ENCODE measurements at places on chromosomes 1 and 21.

- DNase-seq, result no peak
Measured at GRCh38 chr21:21057349-21058062, 59.3 kb downstream of the NCAM2 start.

DNA sequence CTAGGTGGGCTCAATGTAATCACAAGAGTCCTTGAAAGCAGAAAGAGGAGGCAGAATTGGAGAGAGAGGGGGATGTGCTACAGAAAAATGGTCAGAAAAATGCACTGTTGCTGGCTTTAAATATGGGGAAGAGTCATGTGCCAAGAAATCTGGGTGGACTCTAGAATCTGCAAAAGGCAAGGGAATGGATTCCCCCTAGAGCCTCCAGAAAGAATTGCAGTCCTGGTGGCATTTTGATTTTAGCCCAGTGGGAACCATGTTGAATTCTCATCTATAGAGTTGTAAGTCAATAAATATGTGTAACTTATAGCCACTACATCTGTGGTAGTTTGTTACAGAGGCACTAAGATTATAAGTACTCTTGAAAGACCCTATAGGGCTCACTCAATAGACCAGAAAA, 210.3 kb downstream of the ASTN1 start:
- no peak for DNase-seq

- no peak for DNase-seq
Measured at GRCh38 chr1:156599811-156600210, 1.5 kb downstream of the GPATCH4 start.

DNA sequence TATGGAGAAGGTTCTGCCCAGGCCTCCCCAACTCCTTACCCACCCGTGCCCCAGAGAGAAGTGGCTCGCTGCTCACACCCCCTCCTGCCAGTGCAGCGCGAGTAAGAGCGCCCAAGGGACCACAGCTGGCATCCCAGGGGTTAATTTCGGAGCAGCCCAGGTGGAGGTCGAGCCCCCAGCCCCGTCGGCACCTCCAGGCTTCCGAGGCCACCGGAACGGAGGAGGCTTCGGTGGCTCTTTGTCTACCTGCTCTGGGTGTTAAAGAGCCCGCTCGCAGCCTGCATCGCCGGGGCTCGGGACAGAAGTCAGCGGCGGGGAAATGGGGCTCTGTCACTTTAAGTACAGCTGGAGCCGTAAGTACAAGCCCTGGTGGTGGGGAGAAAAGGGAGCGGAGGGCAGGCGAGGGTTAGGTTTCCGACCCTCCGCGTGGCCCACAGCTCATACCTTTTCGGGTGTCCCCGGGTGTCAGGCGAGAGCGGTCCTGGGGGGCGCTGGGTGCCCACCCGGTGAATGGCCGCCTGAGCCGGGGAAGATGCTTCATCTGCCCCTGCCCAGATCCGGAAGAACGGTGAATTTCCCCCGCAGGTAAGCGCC, 89.4 kb upstream of the IPO9 start:
- peak; percentile 41 for DNase-seq

DNA sequence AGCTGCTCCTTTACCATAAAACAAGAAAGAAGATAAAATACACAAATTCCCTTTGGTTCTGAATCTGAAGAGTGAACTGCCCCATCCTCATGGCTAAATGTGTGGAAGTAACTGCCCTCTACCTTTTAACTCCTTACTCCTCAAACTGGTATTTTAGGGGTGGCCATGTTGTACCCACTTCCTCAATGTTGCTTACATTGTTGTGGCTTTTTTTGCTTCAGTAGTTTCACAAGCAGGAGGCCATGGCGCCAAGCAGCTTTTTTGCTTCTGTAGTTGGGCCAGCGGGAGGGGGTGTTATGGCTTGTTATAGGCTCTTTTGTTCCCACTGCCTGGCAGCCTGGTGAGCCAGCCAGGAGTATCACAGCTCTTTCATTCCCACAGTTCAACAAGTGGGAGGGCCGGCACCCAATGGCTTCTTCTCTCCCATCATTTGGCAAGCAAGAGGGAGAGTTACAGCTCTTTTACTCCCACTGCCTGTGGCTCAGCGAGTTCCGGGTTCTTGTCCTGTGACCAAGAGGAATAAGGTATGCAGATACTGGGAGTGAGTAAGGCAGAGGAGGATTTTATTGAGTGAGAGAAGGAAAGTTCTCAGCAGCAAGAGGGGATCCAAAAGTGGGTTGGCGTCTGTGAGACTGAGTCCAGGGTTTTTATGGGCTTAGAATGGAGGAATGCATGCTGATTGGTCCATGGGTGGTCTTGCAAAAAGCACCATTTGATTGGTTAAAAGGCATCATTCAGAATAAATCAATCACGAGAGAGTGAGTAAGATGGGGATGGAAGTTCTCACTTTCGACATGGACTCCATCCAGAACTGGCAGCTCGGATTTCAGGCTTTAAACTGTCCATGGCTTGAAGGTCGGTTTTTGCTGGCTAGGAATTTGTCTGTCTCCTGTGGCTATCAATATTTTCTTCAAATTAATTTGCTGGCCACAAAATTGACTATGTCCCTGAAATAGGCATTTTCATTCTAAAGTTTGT, 429.6 kb downstream of the HLX start:
- no peak for DNase-seq

DNA sequence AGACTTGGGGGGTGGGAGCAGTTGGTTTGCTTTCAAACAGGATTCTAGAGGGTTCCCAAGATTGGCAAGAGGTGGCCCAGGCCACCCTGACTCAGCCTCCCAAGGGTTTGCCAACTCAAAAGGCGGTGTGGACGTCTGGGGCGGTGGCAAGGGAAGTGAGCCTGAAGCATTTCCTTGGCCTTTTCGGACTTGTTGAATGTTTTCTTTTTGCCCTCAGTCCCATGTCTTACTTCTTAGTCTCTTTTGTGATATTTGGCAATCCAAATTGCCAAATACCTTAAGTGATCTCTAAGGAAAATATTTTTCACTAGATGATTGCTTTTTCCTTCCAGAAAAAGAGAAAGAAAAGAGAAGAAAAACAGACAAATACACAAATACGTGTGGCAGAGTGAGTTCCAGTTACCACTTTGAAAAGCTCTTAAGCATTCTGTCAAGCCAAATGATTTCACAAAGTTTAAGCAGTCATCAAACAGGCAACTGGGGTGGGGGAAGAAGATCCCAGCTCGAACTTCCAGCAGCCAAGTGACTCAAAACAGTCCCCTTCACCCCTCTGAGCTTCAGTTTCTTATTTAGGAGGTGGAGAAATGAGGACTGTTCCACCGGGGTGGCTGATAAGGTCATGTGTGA, 374.6 kb upstream of the USP24 start:
- no peak for DNase-seq

GRCh38 chr1:188122646-188123045, 1293.9 kb downstream of the PLA2G4A start:
- DNase-seq, result no peak

DNA sequence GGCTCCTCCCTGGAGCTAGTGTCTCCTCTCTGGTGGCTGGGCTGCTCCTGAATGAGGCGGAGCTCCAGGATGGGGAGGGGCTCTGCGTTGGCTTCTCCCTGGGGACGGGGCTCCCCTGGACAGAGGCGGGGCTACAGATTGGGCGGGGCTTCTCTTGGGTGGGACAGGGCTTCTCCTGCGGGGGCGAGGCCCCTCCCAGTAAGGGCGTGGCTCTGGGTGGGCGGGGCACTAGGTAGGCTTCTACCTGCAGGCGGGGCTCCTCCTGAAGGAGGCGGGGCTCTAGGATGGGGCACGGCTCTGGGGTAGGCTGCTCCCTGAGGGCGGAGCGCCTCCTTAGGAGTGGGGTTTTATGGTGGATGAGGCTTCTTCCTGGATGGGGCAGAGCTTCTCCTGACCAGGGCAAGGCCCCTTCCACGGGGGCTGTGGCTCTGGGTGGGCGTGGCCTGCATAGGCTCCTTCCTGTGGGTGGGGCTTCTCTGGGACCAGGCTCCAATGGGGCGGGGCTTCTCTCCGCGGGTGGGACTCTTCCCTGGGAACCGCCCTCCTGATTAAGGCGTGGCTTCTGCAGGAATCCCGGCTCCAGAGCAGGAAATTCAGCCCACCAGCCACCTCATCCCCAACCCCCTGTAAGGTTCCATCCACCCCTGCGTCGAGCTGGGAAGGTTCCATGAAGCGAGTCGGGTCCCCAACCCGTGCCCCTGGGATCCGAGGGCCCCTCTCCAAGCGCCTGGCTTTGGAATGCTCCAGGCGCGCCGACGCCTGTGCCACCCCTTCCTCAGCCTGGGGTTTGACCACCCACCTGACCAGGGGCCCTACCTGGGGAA, 22.7 kb upstream of the ARF1 start:
- DNase-seq, result peak; percentile 54

DNA sequence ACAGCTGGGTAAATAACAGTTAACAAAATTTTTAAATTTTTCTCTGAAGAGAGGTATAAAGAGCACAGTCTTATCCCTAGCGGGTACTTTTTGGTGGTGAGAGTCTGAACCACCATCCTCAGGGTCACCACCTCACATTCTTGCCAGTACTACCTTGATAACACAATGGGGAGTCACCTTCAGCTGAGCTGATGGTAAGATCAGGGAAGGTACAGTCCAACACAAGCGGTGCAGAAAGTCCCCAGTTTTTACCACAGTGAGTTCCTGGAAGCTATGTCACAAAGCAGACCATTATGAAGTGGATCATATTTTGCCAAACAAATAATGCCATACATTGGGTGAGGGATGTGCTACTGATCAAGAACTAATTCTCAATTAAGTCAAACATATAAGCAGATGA, 176.9 kb downstream of the FASLG start:
- DNase-seq, result no peak

- no peak for DNase-seq
Measured at GRCh38 chr1:184113251-184113650, 61.7 kb downstream of the TSEN15 start.

GRCh38 chr1:52416811-52417210, 12.4 kb downstream of the PRPF38A start:
- no peak for DNase-seq

- DNase-seq, result no peak
Measured at GRCh38 chr21:45593162-45594022, 50.1 kb upstream of the PCBP3 start.

GRCh38 chr1:61922950-61923480, 180.7 kb downstream of the PATJ start:
- DNase-seq, result no peak

DNA sequence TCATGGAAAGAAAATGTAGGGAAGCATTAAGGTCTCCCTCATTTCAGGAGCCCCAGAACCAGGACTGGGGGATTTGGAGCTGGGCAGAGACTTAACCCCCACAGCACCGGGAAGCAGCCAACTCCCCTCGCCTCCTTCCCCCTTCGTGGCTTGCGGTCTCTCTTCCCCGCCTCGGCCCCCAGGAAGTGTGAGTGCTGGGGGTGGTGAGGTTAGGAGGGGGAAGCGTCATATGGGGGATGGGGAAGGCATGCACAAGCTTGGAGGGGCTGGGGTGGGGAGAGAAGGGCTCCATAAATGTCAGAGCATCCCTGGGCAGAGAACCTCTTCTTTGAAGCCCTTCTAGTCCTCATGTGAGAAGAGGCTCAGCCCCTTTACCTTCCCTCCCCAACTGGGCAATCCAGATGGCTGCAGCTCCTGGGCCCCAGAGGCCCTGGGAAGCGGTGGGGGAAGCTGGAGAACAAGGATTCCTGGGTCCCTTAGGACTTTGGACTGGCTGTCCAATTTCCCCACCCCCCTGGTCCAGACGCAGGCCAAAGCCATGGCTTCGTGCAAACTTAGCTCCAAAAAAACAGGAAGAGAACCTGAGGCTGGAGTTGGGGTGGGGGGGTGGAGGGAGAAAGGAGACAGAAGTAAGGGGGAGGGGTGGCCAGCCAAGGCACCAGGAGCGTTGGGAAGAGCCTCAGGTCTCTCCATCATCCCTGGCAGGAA, 7.8 kb downstream of the ZBTB7B start:
- no peak for DNase-seq

GRCh38 chr1:221801773-221802516, 60.1 kb upstream of the DUSP10 start:
- no peak for DNase-seq

DNA sequence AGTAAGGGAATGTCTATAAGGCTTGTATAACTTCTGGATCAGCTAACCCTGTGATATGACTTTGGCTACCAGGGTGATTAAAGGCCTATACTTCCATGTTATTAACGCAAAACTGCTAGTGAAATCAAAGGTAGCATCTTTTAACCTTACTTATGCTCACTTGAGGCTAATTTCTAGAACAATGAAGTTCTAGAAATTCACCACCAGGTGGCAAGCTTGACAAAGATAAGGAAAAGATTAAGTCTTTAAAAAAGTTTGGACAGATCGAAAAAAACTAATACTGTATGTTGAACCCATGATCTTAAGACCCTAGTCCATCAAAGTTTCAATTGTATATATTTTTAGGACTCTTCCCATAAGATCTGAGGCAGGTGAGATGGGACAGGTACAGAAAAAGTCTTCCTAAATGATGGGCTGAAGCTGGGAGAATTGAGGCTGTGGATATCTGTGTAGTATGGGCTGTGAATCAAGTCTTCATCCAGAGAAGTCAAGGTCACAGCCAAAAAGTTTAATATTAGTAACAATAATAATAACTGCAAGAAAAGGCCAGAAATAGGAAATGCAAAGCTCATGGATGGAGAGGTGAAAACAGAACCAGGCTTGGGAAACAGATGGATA, 18.8 kb downstream of the KYAT3 start:
- no peak for DNase-seq

DNA sequence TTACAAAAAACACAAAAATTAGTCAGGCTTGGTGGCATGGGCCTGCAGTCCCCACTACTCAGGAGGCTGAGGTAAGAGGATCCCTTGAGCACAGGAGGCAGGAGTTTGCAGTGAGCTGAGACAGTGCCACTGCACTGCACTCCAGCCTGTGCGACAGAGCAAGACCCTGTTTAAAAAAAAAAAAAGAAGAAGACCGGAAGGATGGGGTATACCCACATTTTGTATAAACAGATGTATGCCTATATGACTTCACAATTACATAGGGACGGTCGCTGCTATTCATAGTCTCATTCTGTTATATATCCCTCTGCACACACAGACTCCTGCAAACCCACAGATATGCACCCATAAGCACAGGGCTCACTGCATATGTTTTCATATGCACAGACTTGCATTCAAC, 12.7 kb downstream of the LCK start:
- DNase-seq, result no peak

GRCh38 chr1:51642739-51643142, 25.8 kb downstream of the OSBPL9 start:
- DNase-seq, result no peak

GRCh38 chr1:170853302-170853701, 82.0 kb upstream of the MROH9 start:
- DNase-seq, result no peak

GRCh38 chr1:185850366-185850765, 116.2 kb downstream of the HMCN1 start:
- DNase-seq, result no peak

GRCh38 chr1:116288201-116288598, 84.8 kb upstream of the ATP1A1 start:
- no peak for DNase-seq

DNA sequence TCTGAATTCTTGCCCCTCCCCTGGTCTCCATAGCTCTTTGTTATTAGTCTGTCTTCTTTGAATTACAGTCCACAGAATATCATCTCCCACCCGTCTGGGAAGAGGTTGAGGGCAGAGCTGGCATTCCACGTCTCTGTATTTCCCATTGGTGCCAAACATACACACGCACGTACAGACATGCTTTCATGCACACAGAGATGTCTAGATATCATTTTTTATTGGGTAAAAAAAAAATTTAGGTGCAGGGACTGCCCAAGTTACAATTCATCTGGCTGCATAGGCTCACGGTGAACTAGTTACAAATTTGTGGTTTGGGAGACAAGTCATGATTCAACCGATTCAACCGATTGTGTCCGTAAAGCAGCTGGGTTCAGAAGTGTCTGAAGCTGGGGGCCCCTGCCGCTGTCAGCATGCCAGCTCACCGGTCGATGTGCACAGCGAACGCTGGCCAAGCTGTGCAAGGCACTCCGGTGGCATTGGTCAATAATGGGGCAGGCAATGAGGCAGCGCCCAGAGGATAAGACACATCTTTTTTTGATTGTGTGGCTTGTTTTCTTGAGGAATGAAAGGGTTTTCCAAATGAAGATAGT, 73.7 kb downstream of the KCNN3 start:
- DNase-seq, result no peak

All from stimulated activated CD4-positive, alpha-beta T cell treated with anti-CD3 and anti-CD28 coated beads, Interleukin-2, amount 100 ng/mL, for 48 hours (primary cell).